ENCODE measurements at places on chromosomes 6 and 20. TPM values are rescaled to one million over a fixed set of nuclear protein-coding genes. Genes with fewer than 3 reads are reported as not detected.

CNR1 gene
- polyA plus RNA-seq: 0.79 TPM

DNA sequence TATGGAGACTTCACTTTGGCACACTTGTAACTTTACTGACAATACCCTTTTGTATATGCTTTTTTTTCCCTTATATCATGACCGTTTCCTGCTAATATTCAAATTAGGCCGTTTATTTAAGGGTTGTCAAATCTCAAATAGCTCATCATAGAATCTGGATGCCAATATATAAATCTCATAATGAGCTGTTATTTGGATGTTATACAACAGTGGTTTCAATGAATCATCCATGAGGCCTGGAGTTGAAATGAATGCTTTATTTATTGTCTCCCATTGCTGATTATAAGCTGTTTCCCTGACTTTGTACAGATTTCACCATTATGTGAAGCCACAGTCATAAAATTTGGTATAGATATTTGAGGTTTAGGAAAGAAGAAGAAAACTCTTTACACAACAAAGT lies 256.1 kb downstream of the PLCB1 start:
- peak; percentile 55 for DNase-seq

DNA sequence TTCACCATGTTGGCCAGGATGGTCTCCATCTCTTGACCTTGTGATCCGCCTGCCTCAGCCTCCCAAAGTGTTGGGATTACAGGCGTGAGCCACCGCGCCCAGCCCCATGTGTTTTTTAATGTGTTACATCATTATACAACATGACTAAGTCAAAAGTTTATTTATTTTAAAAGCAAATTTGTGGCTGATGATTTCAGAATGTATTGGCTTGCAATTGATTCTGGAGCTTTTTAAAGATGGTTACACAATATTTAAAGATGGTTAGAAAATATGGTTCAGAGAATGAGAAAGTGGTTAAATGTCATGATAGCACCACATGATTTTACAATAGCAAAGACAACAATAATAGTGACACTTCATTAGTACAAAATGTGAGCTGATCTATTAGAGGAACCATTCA lies 80.5 kb downstream of the SASH1 start:
- no peak for DNase-seq

TNFAIP3 gene
- polyA plus RNA-seq: 22.4 TPM

DNA sequence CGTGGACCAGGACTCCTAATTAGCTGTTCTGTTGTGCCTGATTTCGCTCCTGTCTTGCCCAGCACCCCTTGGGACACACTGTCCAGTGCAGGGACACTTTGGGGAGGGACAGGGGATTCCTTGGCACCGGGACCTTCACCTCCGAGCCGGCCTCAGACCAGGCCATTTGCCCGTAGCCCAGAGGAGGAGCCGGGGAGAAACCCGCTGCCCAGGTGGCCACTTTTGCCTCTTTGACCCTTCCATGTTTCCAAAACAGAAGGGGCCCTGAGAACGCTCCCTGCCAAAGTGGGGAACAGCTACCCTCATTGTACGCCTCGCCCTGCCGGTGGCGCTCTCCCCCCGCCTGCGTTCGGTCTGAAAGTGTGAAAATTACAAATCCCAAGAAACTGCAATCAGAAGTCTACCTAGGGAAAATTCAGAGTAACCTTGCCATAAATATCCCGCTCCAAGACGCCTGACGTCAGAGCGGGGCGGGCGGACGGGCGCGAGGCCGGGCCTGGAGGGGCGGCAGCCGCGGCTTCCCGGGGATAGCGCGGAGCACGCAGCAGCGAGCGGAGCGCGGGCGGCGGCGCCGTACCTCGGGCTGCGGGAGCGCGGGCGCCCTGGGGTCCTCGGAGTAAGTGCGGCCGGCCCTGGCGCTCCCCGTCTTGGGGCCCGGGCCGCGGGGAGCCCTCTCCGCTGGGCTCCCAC lies at the start of gene DAAM2:
Gene DAAM2 (plus strand): TSS at position 527 of the 690 bp plus-strand sequence. CDS start 63,927 bp downstream, outside the sequence.
- peak; percentile 89 for DNase-seq

Data from muscle of back (tissue), 13 donors.